CD4-positive, alpha-beta T cell treated with Interleukin-15 for 4 hours (primary cell): ENCODE measurements at places on chromosomes 7 and 10.

GRCh38 chr7:2993868-2994267 is 49.8 kb downstream of the CARD11 start:
- DNase-seq = no peak

- no peak for DNase-seq
Measured at GRCh38 chr10:51905032-51905431, 205.6 kb upstream of the CSTF2T start.

DNA sequence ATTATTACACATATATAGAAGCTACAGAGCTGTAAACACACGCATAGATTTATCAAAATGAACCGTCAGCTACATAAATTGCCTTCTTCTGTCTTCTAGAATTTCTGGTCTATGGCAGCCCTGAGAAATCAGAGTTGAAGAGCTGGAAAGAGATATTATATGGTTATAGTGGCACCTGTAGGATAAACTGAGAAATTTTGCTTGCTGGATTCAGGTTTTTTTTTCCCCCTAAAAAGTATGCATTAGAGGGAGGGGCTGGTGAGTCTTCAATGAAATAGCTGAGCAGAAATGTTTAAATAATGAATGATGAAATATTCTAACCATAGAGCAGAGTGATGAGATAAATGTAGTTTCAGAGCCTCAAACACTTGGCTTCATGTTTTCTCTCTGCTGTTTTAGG is 78.0 kb upstream of the DYNC1I1 start:
- no peak for DNase-seq

GRCh38 chr10:299969-300368 is 164.7 kb downstream of the ZMYND11 start:
- DNase-seq = no peak

- DNase-seq = no peak
Measured at GRCh38 chr7:157434701-157435100, 97.9 kb downstream of the DNAJB6 start.

DNA sequence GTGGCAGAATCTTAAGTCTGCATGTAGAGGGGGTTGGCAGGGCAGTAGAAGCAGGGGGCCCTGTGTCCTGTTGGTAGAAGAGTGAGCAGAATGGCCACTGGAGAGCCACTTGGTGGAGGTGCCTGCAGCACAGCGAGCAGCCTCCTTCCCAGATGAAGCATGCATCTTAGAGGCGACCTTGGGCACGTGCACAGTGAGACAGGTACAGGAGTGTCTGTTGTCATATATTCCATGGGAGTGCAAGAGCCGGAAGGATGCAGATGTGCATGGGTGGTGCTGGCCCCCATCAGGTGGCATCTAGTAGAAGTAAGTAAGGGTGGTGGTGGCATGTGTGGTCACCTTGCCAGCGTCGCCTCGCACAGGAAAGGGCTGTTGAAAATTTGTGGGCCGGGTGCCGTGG is 53.9 kb downstream of the CUX1 start:
- DNase-seq = no peak

GRCh38 chr7:29359482-29360093 is 165.0 kb downstream of the CHN2 start:
- no peak for DNase-seq
